ENCODE measurements at places on chromosomes 12 and 14.

DNA sequence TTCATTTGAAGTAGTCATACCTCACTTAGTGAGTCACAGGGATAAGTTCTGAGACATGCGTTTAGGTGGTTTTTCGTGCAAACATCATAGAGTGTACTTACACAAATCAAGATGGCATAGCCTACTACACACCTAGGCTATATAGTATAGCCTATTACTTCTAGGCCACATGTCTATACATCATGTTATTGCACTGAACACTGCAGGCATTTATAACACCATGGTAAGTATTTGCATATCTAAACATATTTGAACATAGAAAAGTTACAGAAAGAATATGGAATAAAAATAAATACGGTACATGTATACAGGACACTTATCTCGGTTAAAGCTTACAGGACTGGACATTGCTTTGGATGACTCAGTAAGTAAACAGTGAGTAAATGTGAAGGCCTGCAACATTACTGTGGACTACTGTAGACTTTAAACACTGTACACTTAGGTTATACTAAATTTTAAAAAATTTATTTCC lies 670.6 kb downstream of the SLC16A7 start:
- DNase-seq, result no peak

GRCh38 chr12:122421821-122422729 lies at the start of gene CLIP1:
Gene CLIP1, minus strand, starts transcription at chr12:122422669. Its CDS starts 42,217 bp downstream, at chr12:122380452.
- peak; percentile 73 for DNase-seq

- no peak for DNase-seq
Observed at GRCh38 chr12:32159925-32160324, 53.3 kb downstream of the BICD1 start.

- no peak for DNase-seq
Observed at GRCh38 chr14:89750281-89750755, 204.2 kb downstream of the EFCAB11 start.

DNA sequence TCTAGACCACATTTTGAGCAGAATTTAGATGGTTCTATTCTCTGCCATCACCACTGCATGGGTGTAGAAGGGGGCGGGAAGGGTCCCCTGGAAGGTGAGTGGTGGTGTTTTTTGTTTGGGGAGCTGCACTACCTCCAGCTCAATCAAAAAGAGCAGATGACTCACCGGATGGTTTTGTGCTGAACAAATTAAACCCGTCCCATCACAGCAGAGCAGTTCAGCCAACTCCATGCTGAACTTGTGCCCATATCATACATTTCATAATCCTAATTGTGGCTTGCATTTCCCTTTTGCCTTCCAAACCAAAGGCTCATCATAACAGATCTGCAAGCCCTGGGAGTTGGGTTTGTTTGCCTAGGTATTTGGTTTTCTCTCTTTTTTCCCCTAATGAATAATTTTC lies 53.0 kb upstream of the RPH3A start:
- DNase-seq, result no peak

- no peak for DNase-seq
Observed at GRCh38 chr12:52929538-52929937, 19.4 kb upstream of the KRT18 start.

DNA sequence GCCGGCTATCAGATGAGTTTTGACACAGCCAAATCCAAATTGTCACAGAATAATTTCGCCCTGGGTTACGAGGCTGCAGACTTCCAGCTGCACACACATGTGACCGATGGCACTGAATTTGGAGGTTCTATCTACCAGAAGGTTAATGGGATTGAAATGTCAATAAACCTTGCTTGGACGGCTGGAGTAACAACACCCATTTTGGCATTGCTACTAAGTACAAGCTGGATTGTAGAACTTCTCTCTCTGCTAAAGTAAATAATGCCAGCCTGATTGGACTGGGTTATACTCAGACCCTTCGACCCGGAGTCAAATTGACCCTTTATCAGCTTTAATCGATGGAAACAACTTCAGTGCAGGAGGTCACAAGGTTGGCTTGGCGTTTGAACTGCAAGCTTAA lies 100.2 kb upstream of the EVL start:
- no peak for DNase-seq

- no peak for DNase-seq
Observed at GRCh38 chr12:121634836-121635235, 8.5 kb downstream of the ORAI1 start.

- DNase-seq, result no peak
Observed at GRCh38 chr12:91918431-91918830, 227.2 kb downstream of the BTG1 start.

DNA sequence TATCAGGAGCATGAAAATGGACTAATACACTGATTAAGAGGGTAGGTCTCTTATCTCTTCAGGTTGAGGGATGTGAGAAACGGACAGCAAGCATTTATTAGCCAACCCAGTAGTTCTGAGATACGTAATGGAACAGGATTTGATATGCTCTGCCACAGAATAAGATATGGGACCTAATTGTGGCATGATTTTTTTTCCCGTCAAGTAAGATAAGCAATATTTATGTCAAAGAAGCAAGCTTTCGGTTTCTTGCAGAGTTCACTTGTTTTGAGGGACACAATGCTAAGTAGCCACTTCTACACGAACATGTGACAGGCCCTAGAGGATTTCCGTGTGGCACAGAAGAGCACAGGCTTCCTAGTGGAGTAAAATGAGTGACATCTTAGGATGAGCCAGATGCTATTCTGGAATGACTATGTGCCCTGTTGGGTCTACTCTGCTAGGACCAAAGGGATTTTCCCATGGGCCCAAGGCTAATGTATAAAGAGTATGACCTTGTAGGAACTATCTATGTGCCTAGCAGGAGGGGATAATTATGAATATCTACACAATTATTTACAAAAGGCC lies 57.9 kb downstream of the SLC38A1 start:
- no peak for DNase-seq

DNA sequence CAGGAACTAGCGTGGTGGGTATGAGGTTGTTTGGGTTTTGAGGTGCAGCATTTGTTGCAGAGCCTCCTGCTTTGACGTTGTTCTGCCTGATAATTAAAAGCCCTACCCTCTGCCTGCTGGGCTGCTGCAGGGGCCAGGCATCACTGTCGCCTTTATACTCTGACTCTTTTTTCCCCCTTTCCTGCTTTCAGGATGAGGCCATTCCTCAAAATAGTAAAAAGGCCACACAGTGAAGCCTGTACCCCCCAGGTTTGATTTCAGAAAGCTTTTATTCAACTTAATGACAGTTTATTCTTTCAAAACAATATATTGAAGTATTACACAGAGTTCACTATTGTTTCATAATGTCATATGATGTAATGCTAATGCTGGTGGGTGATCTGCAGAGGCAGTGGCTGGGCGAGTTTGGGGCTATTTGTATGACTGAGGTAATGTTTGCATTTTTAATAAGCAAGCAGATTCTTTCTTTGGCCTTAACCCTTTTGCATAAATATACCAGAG lies 9.1 kb downstream of the BORCS5 start:
- DNase-seq, result no peak

DNA sequence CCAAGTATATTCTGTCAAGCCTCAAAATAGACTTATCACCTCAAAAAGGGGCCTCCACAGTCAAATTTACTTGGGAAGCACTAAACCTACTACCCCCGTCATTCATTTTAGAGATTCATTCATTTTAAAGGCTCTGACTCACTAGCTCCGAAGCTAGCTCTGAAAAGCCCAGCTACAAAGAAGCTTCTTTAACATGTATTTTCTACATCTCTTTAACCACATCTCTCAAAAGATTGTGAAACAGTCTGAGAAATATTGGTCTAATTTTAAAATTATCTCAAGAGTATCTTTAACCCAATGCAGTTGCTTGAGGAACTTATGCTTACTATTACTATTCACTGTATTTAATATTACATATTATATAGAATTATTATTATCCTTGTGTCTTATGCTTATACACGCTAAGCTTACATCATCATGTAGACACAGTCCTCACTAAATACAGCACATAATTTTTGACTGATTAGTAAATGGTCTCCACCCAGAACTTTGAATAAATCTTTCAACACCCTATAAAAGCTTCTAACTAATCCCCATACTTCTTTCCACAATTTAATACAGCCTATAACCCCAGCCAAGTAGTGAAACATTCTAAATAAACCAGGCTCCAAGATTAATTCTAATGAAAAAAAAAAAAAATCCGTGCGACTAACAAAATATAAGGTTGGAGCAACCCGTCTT lies 7.8 kb downstream of the NT5DC3 start:
- DNase-seq, result no peak

DNA sequence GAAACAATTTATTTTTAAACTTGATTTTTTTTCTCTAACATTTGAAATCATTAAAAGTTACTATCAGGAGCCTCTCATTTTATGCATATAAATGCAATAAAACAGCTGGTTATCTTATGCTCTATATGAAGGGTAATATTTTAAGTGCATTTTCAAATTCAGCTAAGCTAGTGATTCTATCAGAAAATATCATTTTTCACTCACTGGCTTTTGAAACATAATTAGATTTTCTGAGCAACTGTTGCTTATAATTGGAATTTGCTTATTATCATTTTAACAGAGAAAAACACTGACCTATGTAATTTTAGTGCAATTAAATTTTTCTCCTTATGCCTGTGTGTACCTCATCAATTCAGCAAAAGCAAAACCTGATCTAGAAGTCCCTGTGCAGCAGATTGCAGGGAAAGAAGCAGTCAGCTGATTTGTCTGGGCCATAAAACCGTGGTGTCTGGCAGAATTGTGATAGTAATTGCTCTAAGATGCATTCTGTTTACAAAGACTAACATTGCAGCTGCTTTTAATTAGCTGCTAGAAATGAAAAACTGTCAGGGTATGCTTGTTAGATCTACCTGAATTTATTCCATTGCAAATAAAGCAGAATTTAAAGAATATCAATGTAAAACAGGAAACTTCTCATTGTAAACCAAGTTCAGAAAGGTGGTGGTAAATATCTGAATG lies 75.0 kb downstream of the BICD1 start:
- DNase-seq, result no peak

DNA sequence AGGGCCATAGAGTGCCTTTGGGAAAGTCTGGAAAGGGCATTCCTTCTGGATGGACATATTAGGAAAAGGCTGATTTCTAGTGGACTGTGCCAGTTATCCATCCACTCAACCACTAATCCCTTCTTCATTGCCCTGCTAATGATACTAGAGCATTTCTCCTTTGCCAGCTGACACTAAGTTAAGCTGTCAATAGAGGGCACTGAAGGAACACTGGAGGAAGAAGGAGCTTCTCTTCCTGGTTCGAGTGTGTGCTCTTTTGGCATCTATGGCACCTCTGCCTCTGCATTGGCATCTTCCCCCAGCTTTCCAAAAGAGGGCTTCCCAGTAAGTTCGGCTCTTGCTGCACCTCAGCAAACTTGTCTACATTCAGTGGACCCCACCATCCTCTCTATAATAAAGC lies 165.4 kb downstream of the DERA start:
- DNase-seq, result no peak

DNA sequence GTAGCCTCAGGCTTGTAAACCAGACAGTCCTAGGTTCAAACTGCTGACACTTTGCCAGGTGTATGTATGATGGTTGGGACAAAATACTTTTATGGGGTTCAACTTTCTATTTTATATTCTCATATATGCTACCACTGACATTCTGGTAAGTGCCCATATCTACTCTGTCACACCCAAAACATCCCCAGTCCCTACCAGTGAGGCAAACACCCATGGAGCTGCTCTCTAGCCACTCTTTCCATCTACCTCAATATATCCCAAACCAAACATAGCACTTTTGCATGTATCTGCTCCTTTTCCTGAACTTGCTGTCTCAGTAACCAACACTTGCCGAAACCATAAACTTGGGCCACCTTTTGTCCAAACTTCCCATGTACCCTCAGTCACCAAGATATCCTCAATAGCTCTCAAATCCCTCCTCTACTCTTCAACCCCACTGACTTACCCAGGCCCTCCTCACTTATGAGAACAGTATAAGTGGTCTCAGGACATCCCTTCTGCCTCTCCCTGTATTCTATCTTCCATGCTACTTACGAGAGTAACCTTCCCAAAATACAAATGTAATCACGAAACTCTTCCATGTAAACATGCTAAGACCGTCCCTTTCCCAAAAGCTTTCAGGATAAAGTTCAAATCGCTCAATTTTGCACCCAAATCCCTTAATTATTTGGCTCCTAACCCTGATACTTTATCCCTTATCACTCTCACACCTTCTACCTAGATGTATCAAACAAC lies 3.6 kb downstream of the GALC start:
- no peak for DNase-seq

DNA sequence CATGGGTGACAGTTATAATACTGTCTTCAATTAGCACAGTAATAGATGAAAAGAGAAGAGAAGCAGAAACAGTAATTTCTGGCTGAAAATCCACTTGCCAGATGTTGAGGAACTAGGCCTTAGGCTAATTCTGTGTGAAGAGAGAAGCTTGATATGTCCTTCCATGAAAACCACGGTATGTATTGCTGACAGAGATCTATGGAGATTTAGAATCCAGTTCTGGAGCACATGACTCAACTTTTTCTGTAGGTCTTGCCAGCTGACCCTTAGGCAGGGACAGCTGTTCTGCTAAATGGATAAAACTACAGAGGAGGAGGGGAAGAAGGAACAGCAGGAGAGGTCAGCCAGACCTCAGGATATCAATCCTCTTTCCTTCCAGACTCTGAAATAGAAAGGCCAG lies 211.5 kb downstream of the PRKD1 start:
- DNase-seq, result no peak

- no peak for DNase-seq
Observed at GRCh38 chr12:55842681-55843429, at the start of gene MMP19. Gene MMP19, minus strand, starts transcription at chr12:55842936. Its CDS starts 106 bp downstream, at chr12:55842830.

GRCh38 chr12:120841525-120841924 lies 62.6 kb downstream of the SPPL3 start:
- DNase-seq, result no peak

DNA sequence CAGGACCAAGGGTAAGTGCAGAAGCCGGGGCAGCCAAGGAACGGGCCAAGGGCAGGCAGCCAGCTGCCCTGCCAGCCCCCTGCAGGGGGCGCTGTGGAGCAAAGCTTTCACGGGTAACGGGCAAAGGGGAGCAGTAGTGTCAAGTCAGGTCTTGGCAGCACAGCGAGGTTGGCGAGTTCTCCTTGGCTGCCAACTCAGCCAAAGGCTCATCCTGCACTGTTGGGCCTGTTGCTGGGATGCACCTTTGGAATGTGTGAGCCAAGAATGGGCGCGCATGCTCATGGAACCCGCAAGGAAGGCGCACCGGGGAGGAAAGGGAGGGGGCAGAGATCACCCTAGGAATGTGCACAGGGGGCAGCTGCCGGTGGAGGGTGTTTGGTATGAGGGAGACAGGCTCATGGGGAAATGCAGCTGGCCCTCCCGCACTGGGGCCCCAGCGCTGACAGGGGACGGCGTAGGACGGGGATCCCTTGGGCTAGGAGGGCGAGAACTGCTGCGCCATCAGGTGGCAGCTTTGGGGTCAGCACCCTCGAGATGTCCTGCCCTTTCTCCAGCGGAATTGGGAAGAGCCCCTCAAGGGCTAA lies 138.0 kb downstream of the ASCL4 start:
- DNase-seq, result peak; percentile 86

DNA sequence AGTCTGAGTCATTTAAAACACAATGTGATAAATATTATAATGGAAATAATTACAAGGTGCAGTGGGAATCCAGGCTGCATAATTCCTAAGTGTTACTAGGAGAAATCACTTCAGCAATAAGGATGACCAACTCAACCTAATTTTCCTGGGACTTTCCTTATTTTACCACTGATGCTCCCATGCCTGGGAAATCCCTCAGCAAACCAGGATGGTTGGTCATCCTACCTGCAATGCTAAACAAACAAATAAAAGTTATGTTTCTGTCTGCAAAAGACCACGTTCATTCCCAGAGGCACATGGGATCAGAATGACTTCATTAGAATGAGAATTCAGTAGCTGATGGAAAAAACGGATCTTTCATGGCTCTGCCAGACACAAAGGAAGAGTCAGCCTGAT lies 130.8 kb upstream of the RAP1B start:
- no peak for DNase-seq

Data from activated T-cell treated with anti-CD3 and anti-CD28 coated beads, Interleukin-2, amount 50 U/mL, for 72 hours (primary cell).